ENCODE measurements at places on chromosomes 7 and 10.

GRCh38 chr10:59711871-59712494, 2.3 kb upstream of the SLC16A9 start:
- DNase-seq = no peak

DNA sequence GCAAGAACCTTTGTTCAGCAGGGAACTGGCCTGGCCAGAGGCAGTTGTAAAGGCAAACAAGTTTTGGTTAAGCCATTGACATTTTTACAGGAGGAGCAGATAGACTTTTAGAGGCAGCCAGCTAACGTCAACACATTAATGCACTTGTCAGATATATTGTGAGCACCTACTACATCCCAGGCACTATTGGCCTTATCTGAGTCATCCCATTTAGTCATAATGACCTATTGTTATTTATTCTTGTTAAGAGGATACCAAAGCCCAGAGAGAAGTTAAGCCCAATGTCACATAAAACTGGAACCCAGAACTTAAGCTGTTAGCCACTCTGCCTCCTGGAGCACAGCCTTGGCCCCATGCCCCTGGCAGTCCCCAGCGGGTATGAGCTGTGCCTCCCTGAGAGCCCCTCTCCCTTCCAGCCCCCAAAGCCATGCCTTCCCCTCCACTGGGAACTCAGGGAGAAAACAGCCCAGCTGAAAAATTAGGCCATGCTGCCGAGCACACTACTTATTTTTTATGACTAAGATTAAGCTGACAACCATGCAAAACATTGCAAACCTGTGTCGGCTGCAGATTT, 32.7 kb upstream of the TRIM8 start:
- DNase-seq = no peak

- DNase-seq = no peak
These were observed 177.0 kb upstream of the KMT2E start for GRCh38 chr7:104836976-104837375.

GRCh38 chr7:22729180-22729825, 2.3 kb downstream of the IL6 start:
- DNase-seq = no peak

- no peak for DNase-seq
These were observed 17.3 kb downstream of the BAG3 start for GRCh38 chr10:119668461-119668860.

DNA sequence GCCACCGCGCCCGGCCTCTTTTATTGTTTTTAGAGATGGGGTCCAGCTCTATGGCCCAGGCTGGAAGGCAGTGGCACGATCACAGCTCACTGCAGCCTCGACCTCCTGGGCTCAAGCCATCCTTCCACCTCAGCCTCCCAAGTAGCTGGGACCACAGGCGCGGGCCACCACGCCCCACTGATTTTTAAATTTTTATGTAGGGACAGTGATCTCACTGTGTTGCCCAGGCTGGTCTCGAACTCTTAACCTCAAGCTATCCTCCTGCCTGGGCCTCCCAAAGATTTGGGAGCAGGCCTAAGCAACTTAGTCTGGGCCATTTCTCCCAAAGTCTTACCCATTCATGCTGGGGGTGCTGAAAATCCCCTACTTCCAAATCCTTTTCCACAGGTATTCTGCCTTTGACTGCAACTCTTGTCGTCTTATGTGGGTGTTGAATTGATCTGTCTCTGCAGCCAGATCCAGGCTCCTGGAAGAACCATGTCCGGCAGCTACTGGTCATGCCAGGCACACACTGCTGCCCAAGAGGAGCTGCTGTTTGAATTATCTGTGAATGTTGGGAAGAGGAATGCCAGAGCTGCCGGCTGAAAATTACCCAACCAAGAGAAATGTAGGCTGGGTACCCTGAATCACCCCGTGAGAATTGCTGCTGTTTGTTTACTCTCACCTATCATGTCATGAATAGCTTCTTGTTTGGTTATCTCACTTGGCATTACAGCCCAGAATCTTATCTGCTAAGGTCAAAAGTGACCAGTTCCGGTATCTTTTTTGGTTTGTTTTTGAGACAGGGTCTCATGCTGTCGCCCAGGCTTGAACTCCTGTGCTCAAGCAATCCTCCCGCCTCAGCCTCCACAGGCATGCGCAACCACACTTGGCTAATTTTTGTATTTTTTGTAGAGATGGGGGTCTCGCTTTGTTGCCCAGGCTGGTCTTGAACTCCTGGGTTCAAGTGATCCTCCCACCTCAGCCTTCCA, 1.1 kb downstream of the ZDHHC4 start:
- DNase-seq = no peak

DNA sequence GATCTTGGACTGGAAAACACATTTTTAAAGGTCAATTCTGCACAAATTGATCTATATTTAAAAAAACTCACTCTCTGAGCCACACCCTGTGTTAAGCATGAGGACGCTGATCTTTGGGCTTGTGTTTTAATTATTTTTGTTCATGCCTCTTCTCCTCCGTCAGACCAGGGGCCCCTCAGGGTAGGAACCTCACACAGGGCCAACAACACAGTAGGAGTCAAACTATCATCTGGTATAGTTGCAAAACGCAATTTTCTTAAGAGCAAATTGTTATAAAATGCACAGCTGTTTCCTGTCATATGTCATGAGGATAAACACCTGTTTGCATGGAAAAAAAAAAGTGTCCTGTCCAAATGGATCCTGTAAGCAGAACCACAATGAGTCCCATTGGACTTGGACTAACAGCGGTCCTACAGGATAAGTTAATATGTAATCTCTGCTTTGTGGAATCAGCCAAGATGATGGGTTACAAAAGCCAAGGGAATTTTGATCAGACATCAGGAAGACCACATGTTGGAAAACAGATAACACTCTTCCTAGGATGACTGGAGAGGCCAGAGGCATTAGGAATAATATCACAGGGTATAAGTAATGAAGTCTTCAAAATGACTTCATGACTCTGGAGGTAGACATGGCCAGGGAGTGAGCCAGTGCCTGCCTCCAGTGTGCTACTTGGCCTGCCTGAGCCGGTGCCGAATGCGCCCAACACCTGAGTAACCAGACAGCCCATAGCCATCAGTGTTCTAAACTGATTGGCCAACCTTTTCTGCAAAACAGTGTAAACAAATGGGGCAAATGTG, 184.9 kb upstream of the ADCY1 start:
- DNase-seq = no peak

GRCh38 chr7:32506266-32507054, 11.2 kb downstream of the AVL9 start:
- DNase-seq = peak; percentile 17

DNA sequence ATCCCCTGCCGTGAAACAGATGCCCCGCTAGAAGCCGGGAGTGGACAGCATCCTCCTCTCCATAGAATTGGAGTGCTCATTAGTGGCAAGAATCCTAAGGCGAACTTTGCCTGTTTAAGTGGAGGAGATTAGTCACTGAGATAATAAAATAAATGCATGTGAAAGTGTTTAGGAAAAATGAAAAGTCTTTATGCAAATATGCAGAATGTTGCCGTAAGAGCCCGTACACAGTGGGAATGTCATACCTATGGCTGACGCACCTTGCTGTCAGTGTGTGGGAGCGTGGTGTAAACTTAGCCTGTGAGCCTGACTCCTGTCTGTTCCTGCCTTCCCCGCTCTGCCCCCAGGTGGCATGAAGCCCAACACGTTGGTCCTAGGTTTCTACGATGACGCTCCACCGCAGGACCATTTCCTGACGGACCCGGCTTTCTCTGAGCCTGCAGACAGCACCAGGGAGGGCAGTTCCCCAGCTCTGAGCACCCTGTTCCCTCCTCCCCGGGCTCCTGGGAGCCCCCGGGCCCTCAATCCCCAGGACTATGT, 1.7 kb upstream of the TRIP6 start:
- peak; percentile 50 for DNase-seq

- no peak for DNase-seq
These were observed 103.0 kb downstream of the RBM20 start for GRCh38 chr10:110746969-110747608.

GRCh38 chr7:130960208-130960988, 226.4 kb upstream of the KLF14 start:
- no peak for DNase-seq

DNA sequence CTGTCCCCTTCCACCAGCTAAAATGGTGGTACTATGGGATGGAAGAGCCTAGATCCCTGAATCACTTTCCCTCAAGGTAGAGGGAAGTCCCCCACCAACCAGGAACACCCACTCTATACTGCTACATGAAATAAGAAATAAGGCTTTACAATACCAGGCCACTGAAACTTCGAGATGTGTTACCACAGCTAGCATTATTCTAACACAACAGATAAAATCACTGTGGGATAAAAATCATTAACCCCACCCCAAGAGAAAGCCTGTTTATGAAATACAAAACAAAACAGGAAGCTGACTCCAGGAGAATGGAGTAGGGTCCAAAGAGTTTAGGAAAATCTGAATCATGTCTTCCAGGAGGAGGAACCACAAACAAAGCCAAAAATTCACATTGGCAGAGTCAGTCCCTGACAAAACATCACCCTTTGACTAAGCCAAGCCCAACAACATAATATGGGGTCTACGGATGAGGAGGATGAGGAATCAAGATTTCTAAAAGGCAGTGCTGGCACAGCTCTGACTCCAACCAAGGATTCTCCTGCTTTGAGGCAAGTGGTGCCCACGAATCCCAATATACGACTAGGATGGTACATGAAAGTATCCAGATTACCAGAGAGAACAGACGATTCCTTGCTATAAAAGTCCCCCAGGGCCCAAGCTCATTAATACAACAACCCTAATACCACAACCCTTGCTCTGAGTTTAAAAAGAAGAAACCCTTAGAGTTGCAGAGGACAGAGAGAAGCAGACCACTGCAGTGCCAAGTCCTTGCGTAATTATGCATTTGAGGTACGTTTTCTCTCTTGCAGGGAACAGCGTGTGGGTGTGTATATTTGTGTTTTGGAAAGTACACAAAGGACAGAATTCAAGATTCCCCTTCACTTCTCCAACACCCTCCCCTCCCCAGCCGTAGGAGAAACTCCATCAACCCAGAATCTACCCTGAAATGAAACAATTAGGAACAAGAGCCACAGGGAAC, 23.7 kb downstream of the XPNPEP1 start:
- no peak for DNase-seq

GRCh38 chr10:25651534-25651933, 282.5 kb upstream of the MYO3A start:
- DNase-seq = no peak

GRCh38 chr7:124681946-124682345, 83.6 kb downstream of the GPR37 start:
- no peak for DNase-seq

DNA sequence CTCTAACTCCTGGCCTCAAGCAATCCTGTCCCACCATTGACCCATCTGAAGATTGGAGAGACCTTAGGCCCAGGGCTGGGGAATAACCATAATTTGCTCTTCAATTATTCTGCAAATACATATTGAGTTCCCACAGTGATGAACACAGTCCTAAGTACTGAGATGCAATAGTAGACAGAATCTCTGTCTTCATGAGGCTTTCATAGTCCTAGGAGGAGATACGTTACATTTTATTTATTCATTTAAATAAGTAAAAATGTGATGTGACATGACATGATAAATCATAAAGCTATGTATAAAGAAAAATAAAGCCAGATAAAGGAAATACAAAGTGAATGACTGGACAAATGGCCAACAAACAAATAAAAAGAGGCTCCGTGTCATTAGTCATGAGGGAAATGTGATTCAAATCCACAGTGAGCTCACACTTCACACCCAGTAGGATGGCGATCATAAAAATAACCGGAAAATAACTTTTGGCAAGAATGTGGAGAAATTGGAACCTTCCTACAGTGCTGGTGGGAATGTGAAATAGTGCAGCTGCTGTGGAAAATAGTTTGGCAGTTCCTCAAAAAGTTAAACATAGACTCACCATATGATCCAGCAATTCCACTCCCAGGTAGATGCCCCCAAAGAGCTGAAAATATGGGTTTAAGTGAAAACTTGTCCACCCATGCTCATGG, 52.1 kb upstream of the JCAD start:
- DNase-seq = no peak

- DNase-seq = no peak
These were observed 32.5 kb downstream of the KAZALD1 start for GRCh38 chr10:101094121-101094879.

DNA sequence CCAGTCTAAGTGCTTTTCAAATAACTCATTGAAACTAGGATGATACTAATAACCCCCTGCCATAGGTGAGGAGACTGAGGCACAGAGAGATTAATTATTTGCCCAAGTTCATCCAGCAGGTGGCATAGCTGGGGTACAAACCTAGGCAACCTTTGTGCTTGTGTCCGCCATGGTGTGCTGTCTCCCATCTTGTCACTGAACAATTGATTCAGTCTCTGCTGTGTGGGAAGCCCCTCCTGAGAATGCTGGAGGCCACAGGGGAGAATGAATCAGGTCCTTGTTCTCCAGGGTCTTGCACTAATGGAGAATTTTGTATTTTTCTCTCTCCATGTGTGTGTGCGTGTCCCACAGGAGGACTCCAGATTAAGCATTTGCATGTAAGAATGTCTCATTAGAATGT, 15.8 kb upstream of the TMEM236 start:
- no peak for DNase-seq

- DNase-seq = no peak
These were observed 77.0 kb upstream of the INHBA start for GRCh38 chr7:41779918-41780317.

DNA sequence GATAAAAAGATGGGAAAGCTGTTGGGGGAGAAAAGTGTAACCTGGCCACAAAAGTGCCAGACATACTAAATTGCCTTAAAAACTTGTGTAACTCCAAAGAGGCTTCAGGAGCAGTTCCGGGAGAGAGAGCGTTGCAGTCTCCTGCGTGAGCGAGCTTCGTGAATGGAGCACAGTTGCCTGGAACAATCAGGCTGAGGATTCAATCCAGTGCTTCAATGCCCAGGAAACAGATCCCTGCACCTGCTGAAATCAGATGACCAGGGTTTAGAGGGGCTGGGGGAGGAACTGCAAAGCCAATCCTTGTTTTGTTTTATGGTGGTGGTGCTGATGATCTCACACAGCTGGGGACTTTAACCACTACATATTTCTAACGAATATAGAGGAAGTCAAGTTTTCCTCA, 398.3 kb downstream of the DPP6 start:
- DNase-seq = no peak

DNA sequence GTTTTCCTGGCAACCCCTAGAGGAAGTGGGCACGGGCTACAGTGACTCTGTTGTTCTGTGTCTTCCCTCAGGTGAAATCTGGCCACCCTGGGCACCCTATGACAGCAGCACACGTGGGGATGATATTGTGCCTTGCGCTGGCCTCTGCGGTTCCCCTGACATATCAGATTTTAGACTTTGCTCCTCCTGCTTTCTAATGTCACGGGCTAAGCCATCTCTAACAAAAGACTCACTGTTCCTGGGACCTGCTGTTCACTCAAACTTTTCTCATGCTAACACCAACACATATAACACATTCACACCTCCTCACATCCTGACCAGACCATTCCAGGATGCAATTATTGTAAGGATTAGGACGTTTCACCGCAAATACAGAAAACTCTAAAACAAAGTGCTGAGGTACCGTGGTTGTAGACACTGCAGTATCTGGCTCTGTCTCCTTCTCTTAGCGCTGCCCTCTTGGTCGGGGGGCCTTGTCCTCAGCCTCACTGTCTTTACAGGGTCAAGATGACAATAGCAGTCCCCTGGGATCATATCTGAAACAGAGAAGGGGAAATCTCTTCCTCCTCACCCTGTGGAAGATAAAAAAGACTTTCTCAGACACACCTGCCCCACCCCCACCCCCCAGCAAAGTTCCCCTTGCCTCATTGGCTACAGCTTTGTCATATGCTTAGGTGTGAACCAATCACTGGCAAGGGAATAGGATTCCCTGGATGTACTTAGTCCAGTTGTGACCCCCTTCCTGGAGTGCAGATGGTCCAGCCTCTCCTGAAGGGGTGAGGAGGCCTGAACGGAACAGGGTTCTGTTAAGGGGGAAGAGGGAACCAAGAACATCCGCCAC, 14.1 kb downstream of the CHN2 start:
- no peak for DNase-seq

- no peak for DNase-seq
These were observed 44.0 kb upstream of the PDLIM1 start for GRCh38 chr10:95334805-95335144.
